ENCODE measurements at places on chromosomes 6 and 20.

GRCh38 chr20:9388160-9388812 is 126.1 kb upstream of the LAMP5 start:
- DNase-seq = no peak

GRCh38 chr6:142627474-142627873 is 317.5 kb downstream of the HIVEP2 start:
- no peak for DNase-seq

GRCh38 chr6:116244284-116244683 is 9.6 kb downstream of the TSPYL4 start:
- DNase-seq = no peak

DNA sequence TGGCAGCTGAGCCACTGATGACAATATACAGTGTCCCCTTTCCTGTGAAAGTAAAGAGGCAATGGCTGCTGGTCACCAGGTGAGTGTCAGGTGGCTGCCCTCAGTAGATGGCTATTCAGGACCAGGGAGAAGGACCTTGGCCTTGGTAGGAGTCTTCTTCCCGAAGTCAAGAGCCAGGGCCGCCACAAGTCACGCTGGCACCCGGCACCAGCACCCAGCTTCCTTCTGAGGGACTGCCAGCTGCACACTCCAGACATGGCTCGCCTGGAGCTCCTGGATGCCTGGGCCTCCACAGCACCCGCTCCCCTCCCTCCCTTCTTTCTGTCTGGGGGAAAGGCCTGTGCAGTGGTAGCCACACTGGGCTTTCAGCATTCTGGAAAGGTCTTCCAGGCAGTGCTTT is 126.9 kb downstream of the TMEM242 start:
- no peak for DNase-seq

- DNase-seq = no peak
Observed at GRCh38 chr20:61812845-61813485, 252.7 kb downstream of the TAF4 start.

DNA sequence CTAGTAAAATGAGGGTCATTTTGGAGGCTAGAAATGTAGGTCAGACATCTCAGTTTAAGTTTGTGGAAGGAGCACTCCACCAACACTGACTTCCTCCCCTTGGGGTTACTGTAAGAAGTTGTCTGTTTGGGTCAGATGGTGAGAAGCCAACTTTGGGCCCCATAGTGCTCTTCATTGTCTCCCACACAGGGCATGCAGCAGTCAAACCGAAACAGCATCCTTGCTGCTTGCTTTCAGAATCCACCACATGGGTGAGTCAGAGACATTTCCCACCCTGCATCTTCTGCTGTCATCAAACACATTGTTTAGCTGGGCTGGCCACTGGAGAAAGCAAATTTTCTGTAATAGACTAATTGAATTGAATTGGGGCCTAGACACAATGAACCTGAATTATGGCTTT is 16.8 kb downstream of the IL17F start:
- DNase-seq = no peak

DNA sequence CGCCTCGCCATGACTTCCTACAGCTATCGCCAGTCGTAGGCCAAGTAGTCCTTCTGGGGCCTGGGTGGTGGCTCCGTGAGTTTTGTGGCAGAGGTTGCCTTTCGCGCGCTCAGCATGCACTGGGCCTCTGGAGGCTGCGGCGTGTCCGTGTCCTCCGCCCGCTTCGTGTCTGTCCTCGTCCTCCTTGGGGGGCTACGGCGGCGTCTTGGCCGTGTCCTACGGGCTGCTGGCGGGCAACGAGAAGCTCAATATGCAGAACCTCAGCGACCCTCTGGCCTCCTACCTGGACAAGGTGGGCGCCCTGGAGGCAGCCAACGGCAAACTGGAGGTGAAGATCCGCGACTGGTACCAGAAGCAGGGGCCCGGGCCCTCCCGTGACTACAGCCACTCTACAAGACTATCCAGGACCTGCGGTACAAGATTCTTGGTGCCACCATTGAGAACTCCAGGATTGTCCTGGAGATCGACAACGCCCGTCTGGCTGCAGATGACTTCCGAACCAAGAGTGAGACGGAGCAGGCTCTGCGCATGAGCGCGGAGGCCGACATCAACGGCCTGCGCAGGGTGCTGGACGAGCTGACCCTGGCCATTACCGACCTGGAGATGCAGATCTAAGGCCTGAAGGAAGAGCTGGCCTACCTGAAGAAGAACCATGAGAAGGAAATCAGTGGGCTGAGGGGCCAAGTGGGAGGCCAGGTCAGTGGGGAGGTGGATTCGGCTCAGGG is 296.3 kb downstream of the OGFRL1 start:
- DNase-seq = no peak

- no peak for DNase-seq
Observed at GRCh38 chr20:56914532-56914931, 285.4 kb downstream of the TFAP2C start.

DNA sequence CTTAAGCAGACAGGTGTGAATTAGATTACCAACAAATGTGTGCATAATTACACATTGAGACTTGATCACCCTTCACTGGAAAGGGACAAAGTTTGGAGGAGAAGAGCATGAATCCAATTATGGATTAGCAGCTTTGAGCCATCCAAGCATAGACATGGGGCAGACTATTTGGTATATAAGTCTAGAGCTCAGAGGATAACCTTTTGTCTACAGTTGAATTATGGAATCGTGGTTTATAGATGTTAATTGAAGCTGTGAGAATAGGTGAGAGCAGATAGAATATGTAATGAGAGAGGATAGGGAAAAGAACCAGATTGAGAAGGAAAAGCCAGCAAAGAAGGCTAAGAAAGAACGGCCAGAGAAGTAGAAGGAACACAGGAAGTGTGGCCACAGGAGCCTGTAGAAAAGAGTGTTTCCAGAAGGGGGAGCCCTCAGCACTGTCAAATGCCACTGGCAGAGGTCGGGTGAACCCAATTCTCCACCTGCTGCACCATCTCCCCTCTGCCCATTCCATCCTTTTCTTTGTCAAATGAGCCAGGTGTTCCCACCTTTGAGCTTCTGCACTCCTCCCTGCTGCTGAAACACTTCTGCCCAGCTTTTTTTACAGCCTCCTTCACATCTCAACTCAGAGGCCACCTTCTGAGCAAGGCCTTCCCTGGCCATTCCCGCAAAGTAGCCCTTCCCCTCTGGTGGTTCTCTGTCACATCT is 7.3 kb downstream of the DNTTIP1 start:
- no peak for DNase-seq

DNA sequence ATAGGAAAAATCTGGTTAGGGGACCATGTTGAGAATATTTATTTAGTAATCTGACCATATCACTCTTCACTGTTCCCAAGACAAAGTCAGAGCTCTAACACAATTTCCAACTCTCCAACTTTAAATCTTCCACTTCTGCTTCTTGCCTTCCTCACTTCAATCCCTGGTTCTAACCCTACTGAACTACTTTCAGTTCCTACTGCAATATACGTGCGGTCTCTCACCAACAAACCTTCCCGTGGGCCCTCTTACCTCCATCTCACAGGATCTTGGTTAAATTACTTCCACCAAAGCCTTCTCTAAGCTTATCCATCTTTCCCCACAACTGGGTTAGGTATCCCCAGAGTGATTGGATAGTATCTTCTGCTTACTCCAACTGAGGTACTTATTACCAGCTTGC is 8.0 kb downstream of the EIF2S2 start:
- no peak for DNase-seq

DNA sequence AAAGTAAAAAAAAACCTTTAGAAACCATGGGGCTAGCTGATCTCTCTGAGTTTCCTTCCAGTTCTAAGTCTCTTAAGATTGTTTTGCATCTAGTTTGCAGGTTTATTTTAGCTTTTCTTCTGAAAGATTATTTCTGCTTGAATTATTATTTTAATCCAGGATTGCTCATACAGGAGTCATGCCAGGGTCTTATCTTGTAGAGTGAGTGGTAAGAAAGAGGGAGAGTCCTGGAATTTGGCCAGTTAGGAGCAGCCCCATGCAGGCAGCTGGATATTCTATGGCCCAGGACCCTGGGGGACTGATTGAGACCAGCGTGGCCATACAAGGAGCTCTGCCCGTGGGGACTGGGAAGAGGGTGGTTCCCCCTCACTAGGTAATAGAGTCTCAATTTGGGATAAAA is 178.9 kb upstream of the HEY2 start:
- DNase-seq = no peak

DNA sequence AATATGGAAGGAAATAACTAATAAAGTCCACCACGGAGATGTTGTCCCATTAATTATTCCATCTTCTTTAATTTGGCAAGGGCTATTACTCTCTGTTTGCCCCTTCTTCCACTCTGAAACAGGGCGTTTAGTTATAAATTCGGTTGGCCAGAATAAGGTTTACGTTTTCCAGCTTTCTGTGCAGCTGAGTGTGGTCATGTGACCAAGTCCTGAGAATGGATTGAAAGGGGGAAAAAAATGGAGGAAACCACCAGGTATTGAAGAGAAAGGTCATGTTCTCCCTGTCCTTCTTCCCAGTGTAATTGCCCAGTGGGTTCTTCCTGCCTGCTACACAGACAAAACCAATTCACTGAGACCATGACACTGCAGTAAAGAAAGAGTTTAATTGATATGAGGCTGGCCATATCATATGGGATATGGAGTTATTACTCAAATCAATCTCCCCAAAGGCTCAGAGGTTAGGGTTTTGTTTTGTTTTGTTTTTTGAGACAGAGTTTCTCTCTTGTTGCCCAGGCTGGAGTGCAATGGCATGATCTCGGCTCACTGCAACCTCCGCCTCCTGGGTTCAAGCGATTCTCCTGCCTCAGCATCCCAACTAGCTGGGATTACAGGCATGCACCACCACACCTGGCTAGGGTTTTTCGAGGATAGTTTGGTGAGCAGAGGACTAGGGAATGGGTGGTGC is 14.3 kb upstream of the TBC1D22B start:
- DNase-seq = no peak

DNA sequence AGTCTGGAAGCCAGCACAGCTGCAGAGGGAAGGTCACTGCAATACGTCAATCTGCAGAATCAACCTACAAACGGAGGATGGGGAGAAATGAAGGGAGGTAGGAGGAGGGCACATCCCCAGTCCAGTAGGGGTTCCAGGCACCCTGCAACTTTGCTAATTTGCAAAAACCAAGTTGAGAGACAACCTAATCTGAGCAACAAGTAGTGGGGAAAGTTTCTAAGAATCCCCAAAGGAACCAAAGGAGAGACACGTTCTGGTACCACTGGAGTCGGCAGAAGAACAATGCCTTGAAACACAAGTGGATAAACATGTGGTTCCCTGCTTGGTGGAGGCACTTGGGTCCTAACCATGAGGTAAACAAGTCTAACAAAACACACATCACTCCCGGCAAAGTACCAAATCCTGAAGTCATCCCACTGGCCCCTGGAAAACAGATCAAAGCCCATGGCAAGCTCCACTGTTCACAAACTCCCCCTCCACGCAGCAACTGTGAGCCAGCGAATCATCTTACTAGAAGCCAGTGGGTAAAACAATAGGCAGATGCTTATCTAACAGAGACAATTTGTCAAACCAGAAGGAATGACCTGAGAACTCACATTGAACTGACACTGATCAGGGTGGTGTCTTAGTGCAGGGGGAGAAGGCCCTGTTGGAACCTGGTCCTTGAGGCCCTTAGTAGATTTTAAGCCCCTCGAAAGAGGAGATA is 4.7 kb downstream of the MRPS18A start:
- DNase-seq = no peak

DNA sequence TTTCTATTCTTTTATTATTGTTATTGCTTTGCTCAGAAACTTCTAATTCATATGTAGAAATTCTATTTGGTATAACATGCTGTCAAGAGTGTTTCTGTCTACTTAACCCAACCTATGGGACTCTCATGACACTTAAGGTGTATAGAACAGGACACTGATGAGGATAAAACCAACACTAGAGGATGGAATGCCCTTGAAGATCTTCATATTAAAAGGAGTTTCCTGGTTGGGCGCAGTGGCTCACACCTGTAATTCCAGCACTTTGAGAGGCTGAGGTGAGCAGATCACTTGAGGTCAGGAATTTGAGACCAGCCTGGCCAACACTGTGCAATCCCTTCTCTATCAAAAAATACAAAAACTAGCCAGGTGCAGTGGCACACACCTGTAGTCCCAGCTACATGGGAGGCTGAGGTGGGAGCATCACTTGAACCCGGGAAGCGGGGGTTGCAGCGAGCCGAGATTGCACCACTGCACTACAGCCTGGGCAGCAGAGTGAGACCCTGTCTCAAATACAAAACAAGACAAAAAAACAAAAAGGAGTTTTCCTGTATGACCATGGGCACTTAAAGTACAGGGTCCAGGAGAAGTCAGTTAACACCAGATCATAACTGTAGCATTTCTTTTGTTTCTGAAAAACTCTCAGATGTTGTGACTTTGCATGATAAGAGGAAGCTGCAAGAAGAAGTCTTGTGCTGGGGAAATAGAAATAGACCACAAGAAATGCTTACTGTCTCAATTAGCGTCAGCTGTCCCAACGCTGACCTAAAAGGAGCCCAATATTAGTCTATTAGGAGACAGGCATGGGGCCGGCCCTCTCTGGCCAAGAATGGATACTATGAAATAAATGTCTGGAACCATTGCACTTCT is 38.9 kb upstream of the CD2AP start:
- DNase-seq = no peak

DNA sequence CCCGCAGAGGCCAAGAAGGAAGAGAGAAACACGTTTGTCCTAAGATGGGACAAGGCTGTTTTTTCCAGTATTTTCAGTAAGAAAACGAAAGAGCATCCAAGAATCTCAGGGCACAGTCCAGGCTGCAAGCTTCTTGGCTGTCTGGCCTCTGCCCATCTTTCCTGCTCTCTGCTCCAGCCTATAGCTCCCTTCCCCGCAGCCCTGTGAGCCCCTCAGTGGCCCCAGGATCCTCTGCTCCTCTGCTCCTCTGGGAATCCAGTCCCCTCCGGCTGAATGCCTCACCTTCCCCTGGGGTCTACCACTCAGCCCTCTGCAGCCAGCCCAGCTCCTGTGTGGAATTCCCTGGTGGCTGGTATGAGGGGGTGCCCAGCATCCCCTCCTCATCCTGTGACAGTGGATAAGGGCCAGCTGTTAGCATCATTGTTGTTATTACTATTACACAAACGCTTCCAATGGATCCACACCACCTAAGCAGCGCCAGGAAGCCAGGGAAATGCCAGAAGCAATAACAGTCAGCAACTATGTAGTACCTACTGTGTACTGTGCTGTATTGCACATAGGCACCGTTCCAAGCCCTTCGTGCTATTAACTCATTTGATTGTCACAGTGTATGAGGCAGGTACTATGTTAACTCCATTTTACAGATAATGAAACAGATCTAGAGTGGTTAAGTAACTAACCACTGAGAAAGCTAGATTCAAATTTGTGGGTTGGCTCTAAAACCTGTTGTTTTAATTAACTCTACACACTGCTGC is 60.3 kb upstream of the PTPN1 start:
- DNase-seq = no peak

GRCh38 chr6:52390361-52390727 is 28.4 kb downstream of the PAQR8 start:
- no peak for DNase-seq

DNA sequence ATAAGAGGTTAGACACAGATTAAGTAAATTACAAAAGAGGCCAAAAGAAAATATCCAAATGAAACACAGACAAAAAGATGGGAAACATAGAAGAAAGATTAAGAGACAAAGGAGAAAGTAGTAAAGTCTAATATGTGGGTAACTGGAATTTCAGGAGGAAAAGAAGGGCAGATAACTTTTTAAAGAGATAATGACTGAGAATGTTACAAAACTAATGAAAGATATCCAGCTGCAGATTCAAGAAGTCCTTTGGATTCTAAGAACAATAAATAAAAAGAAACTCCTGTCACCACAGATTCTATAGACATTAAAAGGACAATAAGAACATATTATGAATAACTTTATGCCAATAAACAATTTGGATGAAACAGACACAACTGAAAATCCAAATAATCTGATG is 90.1 kb downstream of the WASF1 start:
- DNase-seq = no peak

GRCh38 chr20:62760856-62761758 is 35.2 kb upstream of the MRGBP start:
- DNase-seq = no peak

GRCh38 chr6:136403110-136403980 is 113.7 kb upstream of the BCLAF1 start:
- DNase-seq = no peak
